ENCODE measurements at places on chromosomes 12 and 14.

DNA sequence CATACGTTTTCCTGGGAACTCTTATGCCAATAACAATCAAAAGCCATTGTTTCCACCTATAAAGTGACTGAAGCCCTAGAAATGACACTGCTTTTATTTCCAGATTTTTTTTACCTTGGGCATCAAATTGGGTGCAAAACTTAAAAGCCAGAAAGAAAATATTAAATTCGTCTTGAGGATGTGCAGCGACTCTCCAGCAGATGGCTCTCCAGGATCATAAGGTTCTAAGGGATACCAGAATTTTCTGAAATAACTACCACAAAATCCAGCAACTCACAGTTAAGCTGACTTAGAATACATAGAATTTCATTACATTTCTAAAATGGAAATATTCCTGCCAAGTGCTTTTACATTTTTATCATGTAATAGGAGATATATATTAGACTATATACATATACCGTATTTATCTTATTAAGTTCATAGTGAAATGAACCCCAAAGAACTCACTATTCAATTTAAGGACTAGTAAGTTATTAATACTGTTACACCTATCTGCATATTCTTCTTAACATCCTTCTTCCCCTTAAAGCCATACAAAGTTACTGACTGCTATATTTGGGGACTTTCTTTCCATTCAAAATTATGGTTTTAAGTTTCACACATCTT is 44.0 kb downstream of the ARMH4 start:
- DNase-seq: peak; percentile 21

- DNase-seq: no peak
These were observed 157.3 kb downstream of the EGLN3 start for GRCh38 chr14:33793398-33794110.

DNA sequence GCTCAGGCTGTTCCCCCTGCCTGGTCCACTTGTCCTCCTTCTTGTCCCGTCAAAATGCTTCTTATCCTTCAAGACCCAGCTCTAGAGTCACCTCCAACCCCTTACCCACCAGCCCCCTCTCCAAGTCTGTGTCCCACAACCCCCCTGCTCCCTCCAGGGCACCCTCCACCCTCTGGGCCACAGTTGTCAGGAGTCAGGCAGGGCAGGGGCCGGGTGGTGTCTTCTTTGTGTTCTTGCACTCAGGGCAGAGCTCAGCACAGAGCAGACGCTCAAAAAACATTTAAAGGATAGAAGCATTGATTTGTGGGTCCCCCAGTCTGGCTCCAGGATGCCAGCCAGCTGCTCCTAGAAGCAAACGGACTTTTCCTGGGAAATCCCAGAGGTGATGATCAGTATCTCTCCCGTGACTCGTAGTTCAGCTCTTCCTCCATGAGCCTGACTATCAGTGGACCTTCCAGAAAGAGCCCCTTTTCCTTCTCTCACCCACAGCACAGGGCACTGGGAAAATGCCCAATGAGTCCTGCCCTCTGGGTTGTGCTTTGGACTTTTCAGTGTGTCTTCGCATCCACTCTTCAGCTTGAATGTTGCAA is 17.2 kb upstream of the BDKRB1 start:
- DNase-seq: no peak

GRCh38 chr14:100586153-100586402 is 1.1 kb downstream of the BEGAIN start:
- no peak for DNase-seq

GRCh38 chr14:65180725-65181025 is 78.4 kb upstream of the MAX start:
- DNase-seq: no peak

DNA sequence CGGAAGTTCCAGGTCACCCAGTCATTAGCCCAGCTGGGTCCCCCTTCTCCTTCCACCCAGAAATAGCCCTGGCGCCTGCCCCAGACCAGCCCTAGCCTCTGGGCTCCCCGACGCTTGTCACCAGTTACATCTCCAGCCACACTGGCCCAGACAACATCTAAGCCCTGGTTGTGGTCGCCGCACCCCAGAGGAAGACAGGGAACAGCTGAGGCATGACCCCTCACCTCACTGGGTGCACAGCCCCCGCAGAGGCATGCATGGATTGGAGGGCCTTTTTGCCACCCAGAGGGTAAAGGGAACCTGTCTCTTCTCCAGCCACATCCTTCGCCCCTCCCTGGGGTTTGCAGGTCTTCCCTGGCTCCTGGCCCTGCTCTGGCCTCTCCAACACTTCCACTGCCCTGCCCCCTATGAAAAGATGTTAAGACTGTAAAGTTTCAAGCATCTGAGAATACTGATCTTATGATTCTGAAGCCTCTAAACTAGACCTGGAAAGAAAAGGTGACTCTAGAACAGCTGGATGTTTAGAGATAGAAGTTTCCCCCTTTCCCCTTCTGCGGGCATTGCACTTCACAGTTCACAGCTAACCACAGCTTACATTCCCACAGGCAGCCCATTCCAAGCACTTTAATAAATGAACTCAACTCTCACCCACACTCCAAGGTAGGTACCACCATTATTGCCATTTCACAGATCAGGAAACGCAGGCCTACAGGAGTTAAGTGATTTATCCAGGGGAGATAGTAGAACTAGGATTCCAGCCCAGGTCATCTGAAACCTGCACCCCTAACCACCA is 14.7 kb downstream of the TMEM119 start:
- no peak for DNase-seq

GRCh38 chr12:130459916-130460315 is 122.2 kb downstream of the PIWIL1 start:
- DNase-seq: no peak

- DNase-seq: no peak
These were observed 15.1 kb downstream of the PPM1H start for GRCh38 chr12:62919838-62920237.

- no peak for DNase-seq
These were observed 6.0 kb downstream of the SERPINA3 start for GRCh38 chr14:94617988-94618822.

DNA sequence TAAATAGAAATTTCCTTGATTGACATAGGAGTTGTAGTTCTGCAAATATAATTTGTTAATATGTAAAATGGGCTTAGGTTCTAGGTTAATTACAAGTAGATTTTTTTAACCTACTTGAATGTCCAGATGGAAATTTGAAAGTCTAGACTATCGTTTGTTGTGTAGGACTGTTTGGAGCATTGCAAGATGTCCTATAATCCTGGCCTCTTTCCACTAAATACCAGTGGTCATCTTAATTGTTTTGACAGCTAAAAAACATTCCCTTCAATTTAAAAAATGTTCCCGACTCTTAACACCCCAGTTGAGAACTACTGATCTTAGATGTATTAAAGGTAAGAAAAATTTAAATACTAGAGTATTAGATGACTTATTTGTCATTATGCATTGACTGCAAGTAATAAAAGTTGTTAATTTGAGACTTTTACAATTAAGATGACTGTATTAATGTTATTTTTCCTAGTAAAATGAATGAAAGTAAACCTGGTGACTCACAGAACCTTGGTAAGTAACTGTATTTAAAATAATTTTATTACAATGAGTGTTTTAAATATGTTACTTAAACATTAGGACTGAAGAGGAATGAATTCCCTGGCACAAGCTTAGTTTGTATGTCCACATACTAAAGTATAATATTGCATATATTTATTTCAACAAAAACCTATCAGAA is 21.8 kb downstream of the G2E3 start:
- DNase-seq: no peak

- DNase-seq: peak; percentile 2
These were observed 36.6 kb downstream of the DHX37 start for GRCh38 chr12:124952295-124952694.

DNA sequence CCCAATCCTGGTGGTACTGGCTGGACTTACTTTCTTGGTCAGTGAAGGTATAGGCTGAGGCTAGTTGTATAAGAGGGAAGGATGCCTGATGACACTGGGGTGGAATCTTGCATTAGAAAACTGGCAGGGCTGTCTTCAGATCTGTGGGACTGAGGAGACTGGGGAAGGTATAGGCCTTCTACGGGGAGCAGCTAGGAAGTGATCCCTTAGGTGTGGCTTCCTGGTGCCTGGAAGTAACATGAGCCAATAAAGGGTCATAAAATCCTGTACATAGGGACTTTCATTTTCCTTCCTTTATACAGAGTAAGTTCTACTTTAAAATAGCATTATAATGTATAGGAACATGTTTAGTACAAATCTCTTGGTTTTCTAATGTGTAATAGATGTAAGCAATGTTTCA is 716.8 kb downstream of the LRFN5 start:
- no peak for DNase-seq

DNA sequence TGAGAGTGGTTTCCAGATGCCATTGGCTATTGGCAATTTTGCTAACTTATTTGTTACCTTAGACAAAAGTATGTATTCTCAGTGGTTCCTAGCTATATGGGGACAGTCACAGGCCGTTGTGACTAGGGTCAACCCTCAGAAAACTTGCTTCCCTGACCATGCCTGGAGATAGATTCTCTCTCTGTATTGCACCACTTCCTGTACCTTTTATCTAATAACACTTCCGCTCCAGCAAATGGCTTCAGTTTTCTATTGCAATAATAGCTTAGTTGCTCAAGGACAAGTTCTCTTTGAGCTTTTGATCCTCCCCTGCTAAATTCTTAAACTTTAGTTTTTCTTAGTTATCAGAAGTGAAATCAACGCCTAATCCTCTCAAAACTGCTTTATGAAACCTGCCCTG is 338.0 kb downstream of the RMST start:
- no peak for DNase-seq

GRCh38 chr14:89231426-89232113 is 185.5 kb downstream of the FOXN3 start:
- DNase-seq: no peak

DNA sequence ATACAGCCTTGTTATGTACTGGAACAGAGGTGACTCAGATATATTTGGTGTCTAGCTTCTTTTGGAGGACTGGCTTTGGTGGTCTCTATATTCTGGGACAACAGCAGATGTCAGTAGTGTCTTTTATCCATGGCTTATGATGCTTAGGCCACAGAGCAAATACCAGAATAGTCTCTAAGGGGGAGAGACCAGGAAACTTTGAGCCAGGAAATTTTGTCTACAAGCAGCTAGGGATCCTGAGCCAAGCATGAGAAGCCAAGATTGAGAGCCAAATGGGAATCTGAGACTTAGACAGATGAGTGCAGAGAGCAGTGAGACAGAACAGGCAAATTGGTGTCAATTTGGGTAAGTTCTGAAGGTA is 28.4 kb upstream of the PTPRR start:
- DNase-seq: no peak

- no peak for DNase-seq
These were observed 205.0 kb upstream of the DCN start for GRCh38 chr12:91387461-91388134.

- no peak for DNase-seq
These were observed 210.8 kb upstream of the FLRT2 start for GRCh38 chr14:85319101-85319500.

DNA sequence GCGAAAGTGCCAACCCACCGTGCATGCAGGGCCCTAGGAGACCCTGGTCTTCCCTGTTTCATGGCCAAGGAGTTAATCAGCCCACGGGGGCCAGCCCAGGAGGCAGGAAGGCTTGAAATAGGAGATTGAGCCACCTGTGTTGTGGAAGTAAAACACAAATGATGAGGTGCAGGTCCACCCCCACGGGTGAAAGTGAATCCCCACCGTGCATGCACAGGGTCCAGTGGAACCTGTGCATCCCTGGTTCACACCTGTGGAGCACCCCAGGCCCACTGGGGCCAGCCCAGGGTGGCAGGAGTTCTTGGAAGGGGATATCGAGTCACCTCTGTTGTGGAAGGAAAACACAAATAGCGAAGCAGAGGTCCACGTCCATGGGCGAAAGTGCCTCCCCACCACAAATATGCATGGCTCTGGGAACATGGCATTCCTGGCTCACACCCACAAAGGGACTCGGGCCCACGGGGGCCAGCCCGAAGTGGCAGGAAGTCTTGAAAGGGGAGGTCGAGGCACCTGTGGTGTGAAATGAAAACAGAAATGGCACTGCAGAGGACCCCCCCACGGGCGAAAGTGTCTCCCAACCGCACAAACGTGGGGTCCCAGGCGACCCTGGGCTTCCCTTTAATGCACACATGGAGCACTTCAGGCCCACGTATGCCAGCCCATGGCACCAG is 381.5 kb downstream of the ALG10 start:
- no peak for DNase-seq
